ENCODE measurements at places on chromosomes 5 and 9.
A peak's percentile ranks its signal among the peaks of the same experiment; 100 is the strongest.

DNA sequence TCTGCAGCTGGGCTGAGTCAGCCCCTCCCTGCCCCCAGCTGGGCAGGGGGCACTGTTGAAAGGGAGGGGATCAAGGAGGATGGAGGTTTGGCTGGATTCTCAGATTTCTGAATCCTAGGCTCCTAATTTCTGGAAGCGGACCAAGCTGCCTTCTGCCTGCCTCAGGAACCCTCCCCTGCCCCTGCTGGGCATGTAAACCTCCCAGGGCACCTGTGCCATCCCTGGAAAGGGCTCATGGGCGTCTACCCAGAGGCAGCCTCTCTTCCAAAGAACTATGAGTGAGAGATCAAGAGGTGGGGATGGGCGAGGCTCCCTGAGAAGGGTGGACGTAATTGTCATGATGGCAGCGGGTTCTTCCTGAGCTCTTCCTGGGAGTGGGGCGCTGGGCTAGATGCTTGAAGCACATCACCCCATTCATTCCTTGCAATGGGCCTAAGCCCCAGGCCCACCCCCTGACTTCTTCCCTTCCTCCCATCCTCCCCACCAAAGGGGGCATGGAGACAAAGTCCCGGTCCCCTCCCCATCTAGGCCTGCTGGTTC, 21.6 kb downstream of the CSF1R start:
- no peak for DNase-seq

DNA sequence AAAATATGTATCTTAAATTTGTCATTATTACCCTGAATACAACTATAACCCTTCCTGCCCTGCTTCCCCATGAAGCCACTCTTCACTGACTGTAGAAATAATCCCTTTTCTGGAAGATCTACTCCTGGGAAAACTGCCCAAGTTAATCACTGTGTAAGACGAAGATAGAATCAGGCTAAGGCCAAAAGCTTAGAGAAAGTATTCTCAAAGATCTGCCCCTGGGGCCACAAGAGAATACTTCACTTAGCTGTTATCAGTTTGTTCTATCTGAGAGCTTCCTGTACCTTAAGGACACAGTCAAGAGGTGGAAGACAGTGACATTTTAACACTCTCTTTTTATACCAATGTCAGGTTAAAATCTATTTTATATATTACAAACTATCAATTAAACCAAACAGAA, 33.8 kb downstream of the RNF145 start:
- DNase-seq, result no peak

DNA sequence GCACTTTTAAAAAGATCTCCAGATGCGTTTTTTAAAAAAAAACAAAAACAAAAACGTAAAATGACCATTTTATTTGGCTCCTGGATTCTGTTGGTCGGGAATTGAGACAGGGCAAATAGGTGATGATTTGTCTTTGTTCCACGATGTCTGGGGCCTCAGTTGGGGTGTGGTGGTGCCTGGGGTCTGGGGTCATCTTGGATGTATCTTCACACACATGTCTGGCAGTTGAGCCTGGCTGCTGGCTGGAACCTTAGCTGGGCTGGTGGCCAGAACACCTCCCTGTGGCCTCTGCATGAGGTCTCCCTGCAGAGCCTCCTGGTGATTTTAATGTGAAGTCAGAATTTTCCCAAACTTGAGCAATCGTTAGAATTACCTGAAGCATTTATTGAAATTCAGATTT, 42.5 kb upstream of the BASP1 start:
- no peak for DNase-seq

DNA sequence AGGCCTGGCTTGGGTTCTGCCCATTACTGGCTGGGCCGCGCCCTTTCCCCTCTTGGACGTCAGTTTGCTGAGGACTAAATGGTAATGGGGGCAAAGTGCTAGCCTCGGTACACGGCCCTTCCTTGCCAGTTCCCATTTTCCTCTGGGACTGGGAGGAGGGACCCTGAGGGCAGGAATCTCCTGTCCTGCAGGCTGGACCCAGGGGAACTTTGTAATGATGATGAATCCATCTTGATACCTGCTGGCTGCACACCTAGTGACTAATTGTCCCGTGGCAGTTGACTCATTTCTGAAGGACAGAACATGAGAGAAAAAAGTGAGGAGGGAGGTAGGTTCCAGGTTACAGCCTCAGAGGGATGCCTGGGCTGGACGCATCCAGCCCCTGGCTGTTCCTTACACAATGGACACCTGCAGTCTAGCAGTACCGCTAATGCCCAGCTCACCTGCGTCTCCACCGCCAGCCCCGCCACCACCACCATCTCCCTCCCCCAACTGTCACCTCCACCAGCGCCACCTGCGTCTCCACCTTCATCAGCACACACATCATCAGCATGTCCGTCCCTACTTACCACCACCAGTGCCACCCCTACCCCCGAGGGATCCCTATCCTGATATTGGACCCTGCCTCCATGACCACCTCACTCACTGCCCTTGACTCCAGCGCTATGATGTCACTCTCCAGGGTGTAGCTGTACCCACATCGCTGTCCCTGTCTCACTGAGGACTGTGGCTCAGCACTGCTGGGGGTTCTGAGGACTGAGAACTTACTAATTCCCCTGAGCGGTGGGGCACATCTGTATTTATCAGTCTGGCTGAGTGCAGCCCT, 4.3 kb downstream of the CDHR2 start:
- DNase-seq, result no peak

DNA sequence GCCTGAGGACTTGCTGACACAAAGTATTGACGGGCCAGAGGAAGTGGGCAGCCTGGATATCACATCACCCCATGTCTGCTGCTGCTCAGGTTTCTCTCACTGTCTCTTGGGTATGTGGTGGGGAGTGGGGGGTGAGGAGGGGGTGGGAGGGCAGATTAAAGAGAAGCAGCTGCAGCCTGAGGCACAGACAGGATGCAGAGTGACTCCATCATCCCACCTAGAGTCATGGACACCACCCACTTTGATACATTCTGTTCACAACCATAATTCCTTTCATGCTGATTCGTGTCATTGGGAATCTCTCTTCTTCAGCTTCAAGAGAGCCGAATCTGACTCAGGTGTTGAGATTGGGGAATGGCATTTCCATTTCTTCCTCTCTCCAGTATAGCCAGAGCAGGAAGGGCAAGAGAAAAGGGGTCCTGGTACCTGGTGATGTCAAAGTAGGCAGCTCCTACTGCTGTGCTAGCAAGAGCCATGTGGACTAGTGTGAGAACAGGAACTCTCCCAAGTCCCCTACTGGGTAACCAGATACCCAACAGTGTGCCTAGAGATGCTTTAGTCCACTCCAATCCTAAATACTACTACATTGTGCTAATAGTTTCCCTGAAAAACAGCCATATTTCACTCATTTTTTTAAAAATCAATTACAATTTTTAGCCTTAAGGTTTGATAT, 22.4 kb downstream of the GRAMD2B start:
- DNase-seq, result no peak

GRCh38 chr5:59107692-59108091, 524.8 kb downstream of the RAB3C start:
- no peak for DNase-seq

- no peak for DNase-seq
Measured at GRCh38 chr5:128228521-128228920, 145.0 kb downstream of the SLC12A2 start.

DNA sequence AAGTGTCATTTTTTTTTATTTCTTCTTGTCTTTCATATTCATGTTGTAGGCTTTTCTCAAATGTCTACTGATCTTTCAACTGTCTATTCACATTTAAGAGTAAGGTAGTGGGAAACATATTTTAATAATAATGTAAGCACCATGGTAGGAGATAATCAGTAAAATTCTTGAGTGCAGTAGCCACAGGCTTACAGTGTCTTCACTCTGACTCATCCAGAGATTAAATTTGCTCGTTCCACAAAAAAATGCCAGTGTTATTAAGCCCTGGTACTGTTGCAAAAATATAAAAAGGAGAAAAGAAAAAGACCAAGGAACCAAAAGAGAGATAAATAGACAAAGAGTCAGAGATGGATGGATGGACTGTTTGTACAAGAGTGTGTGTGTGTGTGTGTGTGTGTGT, 43.0 kb downstream of the PARP8 start:
- DNase-seq, result no peak

GRCh38 chr5:78537821-78538220, 110.8 kb downstream of the LHFPL2 start:
- DNase-seq, result no peak

GRCh38 chr5:93532370-93532769, 48.6 kb downstream of the NR2F1-AS1 start:
- no peak for DNase-seq

DNA sequence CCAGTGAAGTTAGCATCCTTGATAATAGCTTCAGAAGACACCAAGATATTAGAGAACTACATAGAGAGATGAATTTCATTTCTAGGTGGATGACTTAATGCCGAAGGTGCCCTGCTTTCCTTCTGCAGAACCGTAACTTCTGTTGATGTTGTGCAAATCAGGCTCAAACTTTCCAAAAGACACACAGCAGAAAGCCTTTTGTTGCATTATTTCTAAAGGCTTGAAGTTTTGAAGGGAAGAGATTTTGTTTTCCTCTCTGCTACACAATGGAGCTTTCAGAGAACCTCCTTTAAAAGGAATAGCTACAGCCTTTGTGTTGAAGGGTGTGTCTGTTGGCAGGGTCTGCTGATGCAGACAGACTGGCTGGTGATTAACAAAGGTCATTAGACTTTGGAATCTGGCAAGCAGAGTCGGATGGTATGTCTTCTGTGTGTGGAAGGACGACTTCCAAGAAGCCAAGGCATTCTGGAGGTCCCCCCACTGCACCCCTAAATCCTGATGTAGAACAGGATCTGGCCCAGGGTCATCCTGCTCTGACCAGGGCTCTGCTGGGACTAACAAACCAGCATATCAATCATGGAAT, 57.8 kb downstream of the ZNF462 start:
- no peak for DNase-seq

DNA sequence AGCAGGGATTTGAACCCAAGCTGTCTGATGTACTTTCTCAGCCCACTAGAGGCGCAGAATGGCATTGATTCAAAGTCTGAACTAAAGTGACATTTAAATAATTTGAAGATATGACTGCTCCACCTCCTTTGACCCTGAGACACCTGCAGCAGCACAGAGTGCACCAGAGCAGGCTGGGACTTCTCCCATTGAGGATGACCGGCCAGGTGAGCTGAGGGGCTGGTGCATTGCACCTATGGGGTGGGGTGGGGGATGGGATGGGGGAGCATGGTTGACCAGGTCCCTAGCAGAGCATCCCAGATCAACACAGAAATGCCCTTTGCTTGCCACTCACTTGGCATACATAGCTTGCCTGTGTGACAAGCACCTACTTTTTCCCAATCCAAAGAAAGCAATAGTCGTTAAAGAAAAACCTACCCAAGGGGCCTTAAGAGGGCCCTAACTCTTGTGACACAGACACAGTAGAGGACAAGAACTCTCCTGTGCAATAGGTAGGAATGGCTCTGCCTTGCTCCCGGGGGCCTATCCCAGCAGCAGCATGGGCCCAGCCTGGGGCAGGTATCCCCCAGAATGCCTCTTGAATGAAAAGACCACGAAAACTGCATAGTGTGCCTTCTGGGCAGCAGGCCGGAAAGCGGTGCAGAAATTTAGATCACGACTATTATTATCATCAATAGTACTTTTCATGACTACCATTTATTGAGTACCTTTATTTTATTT, 6.5 kb downstream of the SH3PXD2B start:
- DNase-seq, result no peak

GRCh38 chr5:132883261-132883834, 9.9 kb downstream of the LEAP2 start:
- DNase-seq, result peak; percentile 7

DNA sequence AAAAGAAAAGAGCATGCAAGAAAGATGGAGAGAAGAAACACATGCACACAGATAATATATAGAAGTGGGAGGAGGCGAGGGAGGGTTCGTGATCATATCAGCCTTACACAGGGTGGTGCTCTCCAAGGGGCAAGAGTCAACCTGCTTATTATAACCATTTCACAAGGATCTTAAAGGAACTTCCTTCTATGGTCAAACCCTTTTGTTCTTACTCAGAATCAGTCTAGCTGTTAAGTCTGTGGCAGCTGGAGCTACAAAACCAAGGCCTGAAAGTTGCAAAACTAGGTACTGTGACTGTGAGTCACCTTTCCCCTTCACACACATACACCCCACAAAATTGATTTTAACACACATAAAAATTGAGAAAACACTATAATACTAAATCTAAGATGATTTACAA, 18.5 kb upstream of the ERMP1 start:
- peak; percentile 42 for DNase-seq

- no peak for DNase-seq
Measured at GRCh38 chr5:117568622-117569021, 994.0 kb upstream of the SEMA6A start.

DNA sequence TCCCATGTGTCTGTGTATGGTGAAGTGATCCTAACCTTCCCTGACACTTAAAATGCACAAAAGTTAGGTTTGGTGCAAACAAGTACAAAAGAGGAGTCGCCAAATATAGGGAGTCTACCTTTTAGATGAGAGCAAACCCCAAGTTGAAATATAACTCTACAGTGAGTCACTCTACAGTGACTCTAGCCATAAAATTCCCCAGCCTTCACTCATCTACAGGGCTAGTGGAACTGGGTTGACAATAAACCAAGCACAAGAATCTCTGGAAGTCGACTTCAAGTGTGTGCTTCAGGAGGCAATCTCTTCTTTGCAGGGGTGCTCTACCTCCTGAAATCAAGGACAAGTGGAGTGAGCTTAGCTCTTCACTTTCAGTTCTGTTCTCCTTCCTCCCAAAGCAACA, 3.3 kb downstream of the SHISAL2B start:
- no peak for DNase-seq

GRCh38 chr5:147740864-147741263, 41.7 kb downstream of the JAKMIP2 start:
- DNase-seq, result no peak

DNA sequence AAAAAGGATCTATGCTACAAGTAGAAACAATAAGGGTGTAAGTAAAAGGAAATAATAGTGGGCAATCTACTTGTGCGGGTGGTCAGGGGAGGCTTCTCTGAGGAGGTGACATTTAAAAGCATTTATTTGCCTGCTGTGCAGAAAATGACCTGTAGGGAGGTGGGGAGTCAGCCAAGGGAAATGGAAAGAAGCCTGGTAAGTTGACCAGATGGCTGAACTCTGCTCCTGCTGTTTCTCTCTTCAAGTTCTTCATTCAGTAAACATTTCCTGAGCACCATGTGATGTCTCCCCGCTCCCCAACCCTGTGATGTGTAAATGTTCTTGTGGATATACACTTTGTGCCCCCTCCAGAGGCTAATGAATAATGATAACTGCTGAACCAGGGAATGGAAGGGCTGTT, 9.9 kb upstream of the SPIN1 start:
- DNase-seq, result no peak

- DNase-seq, result no peak
Measured at GRCh38 chr5:179867476-179867875, 8.9 kb upstream of the MRNIP start.

DNA sequence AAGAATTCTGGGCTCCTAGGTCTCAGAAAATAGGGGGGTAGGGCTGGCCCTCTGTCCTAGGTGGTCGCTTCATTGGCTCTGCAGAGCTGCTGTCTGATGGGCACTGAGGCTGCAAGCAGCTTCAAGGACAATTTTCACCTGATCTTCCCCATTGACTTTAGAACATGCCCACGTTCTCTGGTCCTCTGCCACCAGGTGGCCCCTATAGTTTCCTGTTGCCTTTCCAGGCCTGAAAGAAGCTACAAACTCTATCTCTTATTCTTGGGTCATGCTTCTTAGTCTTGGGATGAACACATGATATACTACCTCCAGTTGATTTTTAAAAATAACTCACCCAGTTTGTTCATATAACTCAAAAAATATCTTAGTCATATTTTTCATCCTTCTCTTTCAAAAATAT, 26.3 kb downstream of the SPZ1 start:
- DNase-seq, result peak; percentile 10

All from activated gamma-delta T cell treated with Interleukin-2 at 50 U/mL for 16 hours (primary cell).